Cortex of kidney (tissue), 1 donor: ENCODE measurements at places on chromosomes 12 and 14.

DNA sequence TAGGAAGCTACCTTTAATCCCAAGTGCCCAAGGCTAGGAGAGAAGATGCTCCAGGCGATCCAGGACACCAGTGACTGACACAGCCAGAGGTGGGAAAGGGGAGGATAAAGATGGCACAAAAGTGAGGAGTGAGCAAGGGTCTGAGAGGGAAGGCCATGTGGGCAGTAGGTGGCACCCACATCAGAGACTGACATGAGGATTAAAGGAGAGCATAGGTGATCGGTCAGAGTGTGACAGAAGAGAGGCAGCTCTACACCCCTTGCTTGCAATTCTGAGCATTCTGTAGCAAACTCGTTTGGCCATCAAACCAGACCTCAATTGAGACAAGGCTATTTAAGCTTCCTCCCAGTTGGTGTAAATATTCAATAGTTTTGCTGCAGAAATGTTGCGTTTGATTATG lies 724 bp upstream of the CD27 start:
- DNase-seq = no peak

DNA sequence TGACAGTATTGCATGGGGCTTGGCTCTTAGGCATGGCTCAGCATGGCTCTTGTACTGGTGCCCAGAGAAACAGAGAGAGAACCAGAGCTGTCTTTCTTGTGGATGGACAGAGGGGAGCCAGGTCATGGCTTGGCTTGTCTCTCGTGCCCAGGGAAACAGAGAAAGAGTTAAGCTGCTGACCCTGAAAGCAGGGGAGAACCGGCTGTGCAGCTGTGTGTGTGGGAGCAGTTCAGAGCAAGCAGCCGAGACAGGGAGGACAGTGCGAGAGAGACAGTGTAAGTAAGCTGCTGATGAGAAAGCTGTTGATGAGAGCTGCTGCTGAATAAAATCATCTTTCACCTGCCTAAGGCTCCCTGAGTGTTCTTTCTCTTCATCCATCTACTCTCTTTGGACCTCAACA lies 61.3 kb upstream of the DDHD1 start:
- no peak for DNase-seq

DNA sequence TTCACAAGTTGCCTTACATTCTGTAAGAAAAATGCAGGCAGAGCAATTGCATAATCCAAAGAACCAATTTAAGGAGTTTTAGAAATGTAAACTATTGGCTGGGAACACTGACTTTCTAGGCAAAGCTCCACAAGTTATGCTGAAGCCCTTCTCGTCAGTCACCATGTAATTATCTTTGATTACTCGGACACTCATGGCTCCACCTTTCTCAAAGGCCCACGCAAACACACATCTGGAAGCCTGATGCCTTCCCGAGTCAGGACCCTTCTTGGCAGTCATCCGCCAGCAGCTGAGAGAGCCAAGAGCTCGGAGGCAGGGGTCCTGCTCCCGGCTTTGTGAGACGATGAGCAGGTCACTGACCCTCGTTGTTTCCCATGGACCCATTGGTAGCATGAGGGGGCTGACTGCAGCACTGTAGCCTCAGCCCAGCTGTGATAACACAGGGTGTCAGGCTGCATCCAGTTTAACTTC lies 202.2 kb downstream of the TMEM132D start:
- no peak for DNase-seq

DNA sequence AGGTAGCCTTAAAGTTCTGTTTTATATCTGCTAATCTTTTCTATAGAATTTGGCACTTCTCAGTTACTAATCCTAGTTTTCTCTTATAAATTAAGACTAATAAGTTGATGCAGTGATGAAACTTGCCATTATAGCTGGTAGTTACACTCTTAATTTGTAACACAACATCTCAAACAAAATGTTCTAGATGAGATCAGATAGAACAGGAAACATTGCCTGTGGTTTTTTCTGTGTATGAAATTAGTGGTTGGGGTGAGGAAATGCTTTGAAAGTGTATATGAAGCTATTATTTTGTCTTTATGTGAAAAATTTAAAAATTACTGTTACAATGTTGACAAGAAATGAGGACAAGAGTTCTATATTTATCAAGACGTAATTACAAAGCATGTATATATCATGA lies 91.9 kb downstream of the PCNX1 start:
- no peak for DNase-seq

DNA sequence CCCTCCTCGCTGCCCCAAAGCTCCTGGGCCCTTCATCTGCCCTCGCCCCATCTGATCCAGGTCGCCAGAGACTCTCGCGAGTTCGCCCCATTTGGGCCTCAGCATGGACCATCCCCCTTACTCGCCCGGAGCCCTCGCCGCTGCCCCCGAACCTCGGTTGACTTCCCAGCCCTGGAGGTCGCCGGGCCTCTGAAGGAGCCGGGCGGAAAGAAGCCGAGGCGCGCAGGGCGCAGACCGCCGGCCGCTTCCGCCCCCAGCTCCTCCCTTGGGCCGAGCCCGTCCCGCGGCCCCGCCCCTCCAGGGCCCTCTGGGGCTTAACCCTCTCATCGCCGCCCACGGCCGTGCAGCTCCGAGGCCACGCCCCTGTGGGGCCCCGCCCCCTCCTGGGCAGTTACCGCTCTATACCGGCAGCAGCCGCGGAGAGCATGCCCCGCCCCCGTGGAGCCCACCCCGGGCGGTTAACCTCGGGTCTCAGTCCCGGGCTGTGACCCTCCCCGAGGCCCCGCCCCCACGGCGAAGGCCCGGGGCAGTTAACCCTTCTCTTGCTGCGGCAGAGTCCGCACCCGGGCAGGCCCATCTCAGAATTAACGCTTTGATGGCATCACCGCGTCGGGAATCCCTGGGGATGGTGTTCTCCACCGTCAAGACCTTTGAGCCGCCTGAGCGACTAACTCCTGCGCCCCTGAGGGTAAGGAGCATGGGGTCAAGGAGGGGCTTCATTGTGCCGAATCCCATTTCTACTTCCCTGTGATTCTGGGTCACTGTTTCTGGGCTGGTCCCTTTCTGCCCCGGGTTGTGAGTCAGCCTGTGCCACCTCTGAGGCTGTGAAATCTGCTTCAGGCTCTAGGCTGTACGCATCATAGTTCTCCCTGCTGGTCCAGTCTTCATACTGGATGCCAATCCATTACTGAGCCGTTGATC lies at the start of gene SPSB2:
Gene SPSB2 (minus strand): TSS at position 210 of the 921 bp plus-strand sequence. CDS start 402 bp downstream, outside the sequence.
- DNase-seq = no peak

DNA sequence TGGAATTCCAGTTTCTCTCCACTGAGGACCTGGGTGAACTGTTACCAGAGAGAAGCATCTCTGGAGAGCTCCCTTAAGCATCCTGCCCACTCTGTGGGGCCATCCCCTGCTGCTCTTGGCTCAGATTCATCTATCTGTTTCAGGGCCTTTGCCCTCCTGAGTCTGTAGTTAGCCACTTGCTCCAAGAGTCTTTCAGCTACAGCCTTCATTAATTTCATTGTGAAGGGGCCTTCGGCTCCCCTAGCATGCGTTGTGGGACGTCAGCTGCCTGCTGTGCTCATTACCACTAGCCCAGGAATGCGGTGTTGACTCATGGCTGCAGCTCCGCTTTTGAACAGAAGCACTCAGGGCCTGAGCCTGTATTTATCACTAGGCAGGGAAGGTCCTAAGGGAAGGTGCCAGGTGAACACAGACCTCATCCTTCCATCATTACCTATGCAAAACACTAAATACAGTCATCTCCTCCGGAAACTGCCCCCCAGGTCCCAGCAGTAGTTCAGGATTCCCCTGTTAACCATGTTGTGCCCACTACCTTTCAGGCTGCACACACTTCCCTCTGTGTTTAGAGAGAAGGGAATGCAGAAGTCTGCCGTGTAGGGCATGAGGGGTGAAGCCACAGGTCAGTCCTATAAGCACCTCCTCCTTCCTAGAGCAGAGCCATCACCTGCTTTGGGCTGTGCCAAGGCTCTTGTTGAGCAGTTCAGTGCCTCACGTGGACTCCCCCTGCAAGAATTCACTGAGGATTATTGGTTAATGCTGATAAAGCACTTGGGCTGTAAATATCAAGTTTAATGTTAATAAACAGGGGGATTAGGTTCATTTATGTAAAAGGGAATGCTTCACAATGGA lies 191.4 kb downstream of the CACNA1C start:
- DNase-seq = no peak

GRCh38 chr12:47885012-47885501 lies 19.7 kb downstream of the VDR start:
- no peak for DNase-seq

DNA sequence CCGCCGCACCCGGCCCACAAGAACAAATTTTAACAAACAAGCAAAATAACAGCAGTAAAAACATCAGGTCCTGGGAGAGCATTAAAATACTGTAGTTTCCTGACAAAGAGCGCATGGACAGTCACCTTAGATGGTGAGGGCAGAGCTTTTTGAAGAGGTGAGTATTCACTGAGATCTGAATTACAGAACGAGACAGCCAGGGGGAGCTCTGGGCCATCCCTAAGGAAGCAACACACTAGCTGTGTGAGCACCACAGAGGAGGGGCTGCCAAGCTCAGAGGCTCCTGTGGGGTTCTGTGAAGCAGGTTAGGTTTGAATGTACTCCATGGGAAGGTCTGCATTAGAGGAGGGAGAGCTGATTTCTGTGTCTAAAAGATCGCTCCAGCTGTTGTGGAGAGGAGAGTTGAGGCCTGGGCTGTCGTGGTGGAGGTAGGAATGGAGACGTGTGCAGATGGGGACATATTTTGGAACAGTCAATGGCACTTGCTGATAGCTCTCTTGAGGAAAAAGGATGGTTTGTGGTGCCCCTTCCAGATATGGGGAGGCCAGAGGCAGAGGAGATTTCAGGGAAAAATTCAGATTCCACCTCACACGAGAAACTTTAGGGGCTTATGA lies 72.9 kb downstream of the TRAFD1 start:
- DNase-seq = no peak

DNA sequence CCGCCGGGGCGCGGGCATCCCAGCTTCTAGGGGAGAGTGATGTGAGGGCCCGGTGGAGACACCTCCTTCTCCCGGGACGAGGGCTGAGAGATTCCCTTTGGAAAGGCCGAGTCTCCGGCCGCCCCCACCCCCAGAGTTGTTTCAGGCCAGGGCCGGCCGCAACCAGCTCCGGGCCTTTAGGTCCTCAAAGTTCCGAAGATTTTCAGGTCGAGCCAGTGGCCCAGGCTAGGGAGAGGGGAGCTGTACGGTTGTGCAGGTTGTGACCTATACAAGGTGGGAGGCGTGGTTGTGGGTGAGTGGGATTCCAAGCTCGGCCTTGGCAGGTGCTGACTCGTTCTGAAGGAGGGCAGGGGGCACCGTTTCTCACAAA lies 18.4 kb upstream of the ANKRD33 start:
- no peak for DNase-seq

DNA sequence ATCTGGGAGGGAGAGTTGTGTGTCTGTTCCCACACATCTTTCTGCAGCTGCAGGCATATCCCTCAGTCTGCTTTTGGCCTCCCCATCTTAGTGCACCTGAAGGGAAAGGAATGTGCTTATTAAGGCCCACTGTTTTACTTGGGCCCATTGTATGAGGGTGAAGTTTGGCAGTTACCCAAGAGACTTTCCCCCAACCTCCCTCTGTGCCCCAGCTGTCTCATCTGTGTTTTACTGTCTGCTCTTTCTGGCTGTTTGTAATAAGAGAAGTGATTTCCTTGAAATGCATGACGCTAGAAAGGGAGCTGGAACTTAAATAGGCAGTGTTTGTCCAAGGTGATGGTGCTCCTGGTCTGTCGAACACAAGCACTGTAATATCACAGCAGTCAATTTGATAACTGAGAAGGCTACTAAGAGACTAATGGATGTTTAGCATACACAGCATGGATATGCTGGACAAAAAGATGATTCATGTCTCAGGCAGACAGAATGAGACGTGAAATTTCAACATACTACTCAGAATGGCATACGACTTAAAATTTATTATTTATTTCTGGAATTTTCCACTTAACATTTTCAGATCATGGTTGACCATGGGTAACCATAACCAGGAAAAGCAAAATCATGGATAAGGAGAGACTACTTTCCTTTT lies 43.6 kb downstream of the FSCB start:
- no peak for DNase-seq

DNA sequence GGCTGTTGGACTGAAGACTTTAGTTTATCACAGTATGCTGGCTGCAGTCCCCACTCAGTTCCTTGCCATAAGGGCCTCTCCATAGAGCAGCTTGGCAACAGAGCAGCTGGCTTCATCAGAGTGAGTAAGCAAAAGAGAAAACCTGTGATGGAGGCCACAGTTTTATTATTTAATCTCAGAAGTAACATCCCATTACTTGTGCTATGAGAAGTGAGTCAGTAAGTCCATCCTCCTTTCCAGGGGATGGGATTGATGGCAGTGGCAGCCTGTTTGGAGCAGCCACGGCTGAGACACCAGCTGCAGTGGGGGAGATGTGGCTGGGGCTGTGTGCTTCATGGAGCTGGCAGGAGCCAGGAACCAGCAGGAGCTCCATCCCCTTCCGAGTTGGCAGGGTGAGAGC lies 138.5 kb upstream of the SRRM4 start:
- DNase-seq = no peak

GRCh38 chr14:90061685-90062126 lies at the start of gene KCNK13:
KCNK13 (plus strand) TSS chr14:90061994; CDS start chr14:90062206, 212 bp downstream.
- DNase-seq = no peak

GRCh38 chr12:80195074-80195726 lies 95.9 kb downstream of the OTOGL start:
- DNase-seq = no peak

DNA sequence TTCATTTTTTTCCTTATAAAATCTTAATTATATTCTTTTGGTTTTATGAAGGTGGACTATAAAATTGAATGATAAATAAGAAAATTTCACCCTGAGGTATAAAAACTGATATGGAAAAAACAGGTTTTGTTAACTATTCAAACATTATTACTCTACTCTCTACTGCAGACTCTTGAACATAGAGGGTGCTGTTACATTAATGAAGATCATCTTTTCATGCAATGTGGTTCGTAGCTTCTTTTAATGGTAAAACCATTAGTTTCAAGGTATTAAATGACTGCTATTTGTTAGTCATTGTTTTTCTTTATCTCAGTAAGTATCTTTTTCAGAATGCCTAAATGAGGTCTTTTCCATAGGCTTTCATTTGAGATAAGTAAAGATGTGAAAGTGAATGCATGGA lies 510.4 kb downstream of the SLC16A7 start:
- no peak for DNase-seq

GRCh38 chr12:113845900-113846674 lies 120.0 kb downstream of the RBM19 start:
- no peak for DNase-seq

- DNase-seq = no peak
Measured at GRCh38 chr14:34059925-34060650, 109.2 kb upstream of the EGLN3 start.

- DNase-seq = no peak
Measured at GRCh38 chr14:59964251-59965007, 44.5 kb downstream of the LRRC9 start.

- no peak for DNase-seq
Measured at GRCh38 chr12:69502345-69503081, 32.3 kb downstream of the FRS2 start.

DNA sequence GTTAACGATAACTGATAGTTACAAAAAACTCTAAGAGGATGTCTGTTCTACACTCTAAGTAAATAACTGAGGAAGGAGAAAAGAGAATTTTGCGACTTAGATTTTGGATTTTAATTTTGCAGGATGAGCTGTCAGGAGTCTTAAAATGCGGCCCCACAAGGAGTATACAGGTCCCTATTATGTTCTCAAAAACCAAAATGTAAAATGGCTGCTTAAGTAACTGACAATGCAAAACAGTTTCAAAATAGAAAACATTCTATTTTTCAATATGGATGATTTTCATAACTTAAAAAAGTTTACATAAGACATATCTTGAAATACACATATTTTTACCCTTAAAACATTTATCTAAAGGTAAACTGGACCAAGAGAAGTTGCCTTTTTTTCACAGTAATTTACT lies 2.6 kb downstream of the CD69 start:
- no peak for DNase-seq
